Right atrium auricular region (tissue), 2 donors: ENCODE measurements at places on chromosomes 5 and 9. TPM values are rescaled to one million over a fixed set of nuclear protein-coding genes. Genes with fewer than 3 reads are reported as not detected.

Gene NR5A1
- total RNA-seq, result not detected

Gene SLC6A18
- total RNA-seq, result not detected

Gene GABRA1
- total RNA-seq, result not detected

DNA sequence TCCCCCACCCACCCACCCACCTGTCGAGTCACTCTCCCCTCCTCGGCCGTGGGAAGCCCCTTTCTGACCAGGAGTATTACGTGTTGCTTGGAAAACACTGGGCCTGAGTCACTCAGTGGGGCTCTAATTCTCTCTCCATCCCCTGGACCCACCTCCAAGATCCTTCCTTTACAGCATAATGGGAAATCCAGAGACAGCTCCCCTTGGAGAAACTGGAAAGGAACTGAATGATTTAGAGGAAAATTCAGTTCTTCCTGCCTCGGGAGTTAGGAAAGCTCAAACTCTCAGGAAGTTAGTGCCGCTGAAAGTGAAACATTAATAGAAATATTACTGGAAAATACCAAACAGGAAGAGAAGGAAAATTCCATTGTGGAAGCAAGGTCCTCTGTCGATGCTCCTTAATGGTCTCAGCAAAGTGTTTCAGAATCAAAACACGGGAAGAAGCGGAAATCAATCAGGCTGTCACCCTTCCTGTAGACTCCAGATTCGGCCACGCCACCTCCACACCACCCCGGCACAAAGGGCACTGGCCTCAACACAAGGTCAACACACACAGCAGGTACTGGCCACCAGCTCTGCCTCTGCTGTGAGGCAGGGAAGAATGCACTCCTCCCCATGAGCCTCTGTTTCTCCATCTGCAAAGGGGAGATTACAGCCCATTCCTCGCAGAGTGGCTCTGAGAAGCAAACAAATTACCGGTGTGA is 9.6 kb downstream of the SHB start:
- DNase-seq, result no peak

- DNase-seq, result no peak
These were observed 183.1 kb downstream of the PALM2AKAP2 start for GRCh38 chr9:109963079-109963478.

Gene SLC36A3
- total RNA-seq, result not detected

GRCh38 chr9:135961277-135961715 is at the start of gene UBAC1:
TSS of gene UBAC1 (minus strand) at chr9:135961373. CDS start at chr9:135961162, 211 bp downstream.
- DNase-seq, result peak; percentile 98

Gene NMUR2
- total RNA-seq, result not detected

Gene LCN9
- not detected for total RNA-seq

DNA sequence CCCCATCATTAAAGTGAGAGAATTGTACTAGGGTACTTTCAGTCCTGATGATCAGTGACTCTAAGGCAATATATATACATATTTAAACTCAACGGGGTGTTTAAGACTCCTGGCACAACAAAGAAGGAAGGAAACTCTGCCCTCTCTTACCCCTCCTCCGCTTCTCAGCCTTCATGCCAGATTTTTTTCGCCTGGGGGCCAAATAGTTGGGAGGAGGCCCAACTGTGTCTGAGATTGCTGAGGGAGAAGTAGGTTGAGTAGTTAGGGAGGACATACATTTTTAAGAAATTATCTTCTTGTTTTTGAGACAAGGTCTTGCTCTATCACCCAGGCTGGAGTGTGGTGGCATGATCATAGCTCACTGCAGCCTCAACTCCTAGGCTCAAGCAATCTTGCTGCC is 127.7 kb upstream of the SHB start:
- peak; percentile 30 for DNase-seq

DNA sequence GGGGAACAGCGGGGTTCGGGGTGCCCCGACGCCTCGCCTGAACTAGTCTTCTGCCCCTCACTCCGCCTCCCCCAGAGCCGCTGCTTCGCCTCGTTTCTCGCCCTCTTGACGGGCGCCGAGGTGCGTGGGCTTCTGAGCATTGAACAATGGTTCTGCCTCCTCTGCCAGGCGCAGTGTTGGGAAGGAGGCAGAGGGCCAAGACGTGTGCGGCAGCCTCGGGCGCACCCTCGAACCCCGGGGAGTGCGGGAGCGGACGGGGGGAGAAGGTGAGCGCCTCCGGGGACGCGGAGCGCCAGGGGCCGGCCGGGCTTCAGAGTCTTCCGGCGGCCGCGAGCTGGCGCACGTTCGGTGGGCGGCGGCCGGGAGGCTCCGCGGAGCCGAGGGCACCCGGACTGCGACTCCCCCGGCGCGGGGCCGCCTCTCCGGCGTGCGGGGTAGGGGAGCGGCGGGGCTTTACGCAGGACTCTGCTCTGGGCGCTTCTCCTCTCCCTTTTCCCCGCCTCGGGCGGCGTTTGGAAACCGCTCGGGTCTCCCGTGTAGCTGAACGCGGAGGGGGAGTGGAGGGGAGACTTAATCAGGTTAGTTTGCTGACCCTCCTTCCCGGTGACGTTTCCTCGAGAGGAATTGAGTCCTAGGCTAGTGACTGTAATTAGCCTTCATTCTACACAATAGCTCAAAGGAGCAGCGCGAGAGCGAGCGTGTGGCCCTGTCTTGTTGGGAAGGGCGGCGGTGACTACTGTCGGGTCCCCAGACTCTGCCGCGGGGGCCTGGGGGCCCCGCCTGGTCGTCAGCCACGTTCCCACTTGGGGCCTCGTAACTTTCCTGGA is 1.1 kb downstream of the VLDLR start:
- no peak for DNase-seq

Gene MAMDC2
- 28.8 TPM for total RNA-seq

- DNase-seq, result no peak
These were observed 3.0 kb upstream of the CTSV start for GRCh38 chr9:97041898-97042297.

Gene FAM170A
- total RNA-seq, result not detected

- no peak for DNase-seq
These were observed 16.4 kb downstream of the TENT4A start for GRCh38 chr5:6729386-6730310.

GRCh38 chr5:165139721-165140120 is 1634.3 kb downstream of the MAT2B start:
- DNase-seq, result no peak

GRCh38 chr5:95718203-95718602 is 12.9 kb upstream of the RHOBTB3 start:
- DNase-seq, result no peak

- DNase-seq, result no peak
These were observed 41.3 kb upstream of the ZSWIM6 start for GRCh38 chr5:61290791-61291210.

- no peak for DNase-seq
These were observed 15.1 kb downstream of the PHF2 start for GRCh38 chr9:93591301-93592007.

- no peak for DNase-seq
These were observed 321.8 kb downstream of the PSAT1 start for GRCh38 chr9:78618735-78619134.

DNA sequence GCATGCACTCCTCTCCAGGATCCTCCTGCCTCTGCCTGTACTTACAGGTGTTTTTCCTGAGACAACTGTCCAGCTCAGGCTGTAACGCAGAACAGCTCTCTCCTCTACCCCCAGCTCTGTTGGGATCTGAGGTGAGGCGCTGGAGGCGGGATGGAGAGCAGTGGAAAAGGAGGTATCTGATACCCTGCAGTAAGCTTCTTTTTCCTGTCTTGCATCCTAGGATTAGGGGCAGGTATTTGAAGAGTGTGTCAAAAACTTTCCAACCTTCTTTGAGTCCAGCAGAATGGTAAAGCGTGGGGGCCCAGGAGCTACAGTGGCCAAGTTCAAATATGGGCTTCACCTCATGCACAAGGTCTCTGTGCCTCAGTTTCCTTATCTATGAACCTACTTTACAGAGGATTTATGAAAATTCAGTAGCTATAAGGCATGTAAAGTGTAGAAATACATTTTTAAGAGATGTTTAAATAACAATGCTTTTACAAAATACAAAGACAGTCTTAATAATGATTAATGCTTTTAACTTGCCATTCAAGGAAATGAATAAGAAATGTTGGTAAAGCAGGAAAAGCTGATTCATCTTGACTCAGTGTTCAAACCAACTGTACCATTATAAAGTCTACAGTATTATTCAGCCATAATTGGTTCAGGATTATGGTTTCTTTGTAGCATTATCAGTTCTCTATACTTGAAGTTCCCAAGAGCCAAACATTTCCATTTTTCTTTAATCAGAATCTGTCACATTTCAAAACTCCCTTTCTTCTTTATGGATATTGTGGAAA is 26.1 kb downstream of the MAP1B start:
- DNase-seq, result no peak

Gene CSNK1A1
- total RNA-seq, result 171 TPM

- no peak for DNase-seq
These were observed 484.6 kb downstream of the SPATA31A7 start for GRCh38 chr9:61674465-61674864.

- no peak for DNase-seq
These were observed 75.3 kb downstream of the HMGCR start for GRCh38 chr5:75412111-75412990.

DNA sequence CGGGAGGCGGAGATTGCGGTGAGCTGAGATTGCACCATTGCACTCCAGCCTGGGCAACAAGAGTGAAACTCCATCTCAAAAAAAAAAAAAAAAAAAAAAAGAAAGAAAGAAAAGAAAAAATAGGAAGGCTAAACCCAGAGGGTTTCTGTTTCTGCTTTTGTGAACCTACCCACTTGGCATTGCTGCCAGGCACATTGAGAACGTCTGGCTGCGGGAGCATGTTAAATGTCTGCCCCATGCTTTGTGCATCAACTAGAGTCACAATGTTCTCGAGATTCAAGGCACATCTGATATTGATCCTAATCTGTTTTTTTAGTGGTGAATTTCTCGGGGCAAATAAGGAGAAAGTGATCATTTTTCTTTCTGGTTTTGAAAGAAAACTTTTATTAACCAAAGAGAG is 2.8 kb downstream of the SLC25A25 start:
- no peak for DNase-seq

Gene PRUNE2
- 15.4 TPM for total RNA-seq

- no peak for DNase-seq
These were observed 174.7 kb downstream of the WDR70 start for GRCh38 chr5:37553720-37554404.

DNA sequence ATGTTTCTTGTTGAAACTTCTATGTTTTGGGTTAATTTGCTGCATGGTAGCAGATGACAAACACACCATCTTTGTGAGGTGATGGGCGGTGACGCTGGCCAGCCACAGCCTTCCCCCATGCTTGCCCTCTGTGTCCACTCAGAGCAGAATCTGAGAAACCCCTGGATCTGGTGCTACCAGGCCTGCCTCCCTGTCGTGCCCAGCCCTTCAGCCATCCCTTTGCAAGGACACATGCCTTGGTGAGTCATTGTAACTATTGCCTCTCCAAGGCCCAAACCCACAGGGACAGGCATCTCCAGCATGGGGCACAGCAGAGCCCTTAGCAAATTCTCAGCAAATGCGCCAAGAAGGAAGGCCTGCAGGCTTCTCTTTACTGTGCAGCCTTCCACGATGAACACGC is 48.1 kb upstream of the FCN1 start:
- no peak for DNase-seq

DNA sequence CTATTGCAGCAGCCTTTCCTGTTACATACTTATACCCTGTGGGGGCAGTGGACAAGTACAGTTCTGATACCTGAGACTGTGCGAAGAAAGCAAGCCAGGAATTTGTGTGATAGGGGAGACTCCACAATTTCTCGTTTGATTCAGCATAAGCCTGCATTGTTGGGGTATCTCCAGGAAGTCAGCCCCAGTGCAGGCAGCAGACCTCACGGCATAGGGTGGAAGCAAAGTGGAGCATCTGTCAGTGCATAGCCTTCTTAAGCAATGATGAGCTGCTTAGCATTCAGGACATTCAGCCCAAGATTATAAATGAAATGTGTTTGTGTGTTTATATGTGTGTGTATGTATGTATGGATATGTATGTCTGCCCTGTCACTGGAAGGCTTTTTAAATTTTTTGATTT is 157.0 kb downstream of the SH3GL2 start:
- no peak for DNase-seq

- no peak for DNase-seq
These were observed 576.2 kb upstream of the CLINT1 start for GRCh38 chr5:158435161-158435616.

GRCh38 chr5:99614888-99615287 is 686.1 kb upstream of the CHD1 start:
- DNase-seq, result no peak

GRCh38 chr5:118185018-118185417 is 803.3 kb downstream of the DTWD2 start:
- no peak for DNase-seq

Gene PFN3
- not detected for total RNA-seq

Gene EXD3
- 5.9 TPM for total RNA-seq

DNA sequence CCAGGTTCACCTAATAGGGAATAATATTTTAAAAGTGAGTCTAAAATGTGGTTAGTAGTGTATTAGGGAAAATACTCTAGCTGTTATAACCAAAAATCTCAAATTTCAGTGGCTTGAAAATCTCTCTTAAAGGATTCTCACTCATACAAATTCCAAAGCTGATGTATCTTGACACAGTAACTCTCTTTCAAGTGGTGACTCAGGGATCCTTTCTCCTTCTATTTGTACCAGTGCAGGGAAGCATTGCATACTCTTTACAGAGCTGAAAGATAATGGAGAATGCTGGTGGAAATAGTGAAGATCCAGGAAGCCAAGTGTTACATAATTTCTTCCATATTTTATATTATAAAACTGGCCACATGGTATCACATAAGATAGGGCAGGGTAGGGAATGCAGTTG is 560.2 kb upstream of the CDH9 start:
- no peak for DNase-seq

DNA sequence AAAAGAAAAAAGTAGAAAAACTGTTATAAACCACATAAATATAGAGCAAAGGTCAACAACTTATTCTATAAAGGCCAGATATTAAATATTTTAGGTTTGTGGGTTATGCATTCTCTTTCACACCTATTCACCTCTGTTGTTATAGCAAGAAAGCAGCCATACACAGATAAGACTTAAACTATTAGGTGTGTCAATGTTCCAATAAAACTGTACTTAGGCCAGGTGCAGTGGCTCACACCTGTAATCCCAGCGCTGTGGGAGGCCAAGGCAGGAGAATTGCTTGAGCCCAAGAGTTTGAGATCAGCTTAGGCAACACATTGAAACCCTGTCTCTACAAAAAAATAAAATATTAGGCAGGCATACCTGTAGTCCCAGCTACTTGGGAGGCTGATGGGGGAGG is 314.7 kb downstream of the BNC2 start:
- no peak for DNase-seq

- no peak for DNase-seq
These were observed 11.1 kb upstream of the ESM1 start for GRCh38 chr5:54996466-54996865.

Gene SLC27A6
- total RNA-seq, result 15.2 TPM

Gene CDX1
- not detected for total RNA-seq
